ENCODE measurements at places on chromosomes 7 and 10.

GRCh38 chr10:129056734-129057689 is 410.0 kb upstream of the MGMT start:
- no peak for DNase-seq

DNA sequence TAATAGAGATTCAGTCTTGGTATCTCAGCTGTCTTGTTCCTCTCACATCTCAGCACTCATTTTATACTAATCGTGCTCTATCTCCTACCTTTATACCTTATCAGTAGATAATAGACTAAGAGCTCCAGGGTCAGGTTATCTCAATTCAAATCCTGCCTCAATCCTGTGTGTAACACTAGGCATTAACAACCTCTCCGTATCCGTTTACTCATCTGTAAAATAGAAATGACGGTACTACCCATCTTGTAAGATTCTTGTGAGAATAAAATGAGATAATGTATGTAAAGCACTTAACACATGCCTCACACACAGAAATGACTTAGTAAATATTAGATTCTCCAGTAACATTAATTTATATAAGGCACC is 622 bp upstream of the P4HA1 start:
- no peak for DNase-seq

DNA sequence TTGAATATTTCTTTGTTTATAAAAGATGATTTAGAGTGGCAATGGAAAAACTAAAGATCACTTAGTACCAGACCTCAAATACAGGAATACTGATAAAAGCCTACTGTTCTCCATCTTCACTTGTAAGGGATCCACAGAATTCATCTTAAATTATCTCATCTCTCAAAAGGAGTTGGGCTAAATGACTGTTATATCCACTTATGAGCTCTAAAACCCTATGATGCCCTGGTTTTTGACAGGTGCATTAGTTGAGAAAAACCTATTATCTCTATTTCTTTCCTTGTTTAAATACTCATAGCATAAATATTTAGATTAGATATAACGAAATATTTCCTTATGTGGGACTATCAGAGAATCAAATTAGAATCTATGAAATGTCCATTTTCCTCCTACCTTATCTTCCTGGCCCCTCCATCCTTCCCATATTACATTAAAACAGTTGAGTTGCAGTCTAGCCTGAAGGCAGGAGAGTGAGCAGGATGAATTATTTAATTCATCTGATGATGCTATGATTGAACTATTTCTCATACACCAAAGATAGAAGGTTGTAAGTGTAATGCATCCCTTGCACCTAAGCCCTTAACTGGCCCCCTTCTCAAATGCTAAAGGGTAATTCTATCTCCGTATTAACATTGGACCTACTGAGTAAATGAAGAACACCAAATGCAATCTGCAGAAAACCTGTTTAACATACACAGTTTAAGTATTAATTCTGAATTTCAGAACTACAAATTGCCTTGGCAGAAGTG is 29.7 kb downstream of the PPP3CB start:
- DNase-seq: no peak

DNA sequence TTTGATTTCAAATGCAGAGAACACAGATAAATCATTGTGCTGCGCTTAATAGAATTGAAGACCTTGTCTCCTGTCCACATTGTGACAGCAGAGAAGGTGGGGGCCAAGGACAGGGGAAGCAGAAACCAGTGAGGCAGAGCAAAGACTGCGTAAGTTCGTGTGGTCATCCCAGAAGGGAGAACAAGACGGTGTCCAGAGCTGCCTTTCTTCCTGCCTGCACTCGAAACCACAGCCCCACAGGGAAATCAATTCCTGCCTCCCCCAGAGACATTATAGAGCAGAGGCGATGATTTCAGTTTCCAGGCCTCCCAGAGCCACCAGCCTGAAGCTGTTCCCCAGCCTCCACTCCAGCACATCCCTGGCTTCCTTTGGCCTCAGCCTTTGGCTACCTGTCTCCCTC is 39.7 kb upstream of the UCN3 start:
- no peak for DNase-seq

- no peak for DNase-seq
Observed at GRCh38 chr10:95790982-95791381, 35.0 kb downstream of the ENTPD1 start.

DNA sequence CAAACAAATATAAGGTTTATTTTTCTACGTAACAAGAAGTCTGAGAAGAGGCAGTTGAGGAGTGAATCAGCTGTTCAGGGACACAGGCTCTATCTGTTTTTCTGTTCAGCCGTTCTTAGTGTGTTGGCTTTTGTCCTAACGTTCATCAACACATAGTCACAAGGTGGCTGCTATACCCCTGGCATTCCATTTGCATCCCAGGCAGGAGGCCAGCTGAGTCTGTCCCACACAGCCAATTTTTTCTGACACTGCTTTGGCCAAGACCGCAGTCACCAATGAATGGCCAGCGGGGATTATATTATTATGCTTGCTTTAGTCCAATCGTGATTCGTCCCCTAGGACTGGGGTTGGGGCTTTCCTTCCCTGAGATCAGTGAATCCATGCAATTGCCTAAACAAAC is 143.4 kb upstream of the CHST15 start:
- no peak for DNase-seq

DNA sequence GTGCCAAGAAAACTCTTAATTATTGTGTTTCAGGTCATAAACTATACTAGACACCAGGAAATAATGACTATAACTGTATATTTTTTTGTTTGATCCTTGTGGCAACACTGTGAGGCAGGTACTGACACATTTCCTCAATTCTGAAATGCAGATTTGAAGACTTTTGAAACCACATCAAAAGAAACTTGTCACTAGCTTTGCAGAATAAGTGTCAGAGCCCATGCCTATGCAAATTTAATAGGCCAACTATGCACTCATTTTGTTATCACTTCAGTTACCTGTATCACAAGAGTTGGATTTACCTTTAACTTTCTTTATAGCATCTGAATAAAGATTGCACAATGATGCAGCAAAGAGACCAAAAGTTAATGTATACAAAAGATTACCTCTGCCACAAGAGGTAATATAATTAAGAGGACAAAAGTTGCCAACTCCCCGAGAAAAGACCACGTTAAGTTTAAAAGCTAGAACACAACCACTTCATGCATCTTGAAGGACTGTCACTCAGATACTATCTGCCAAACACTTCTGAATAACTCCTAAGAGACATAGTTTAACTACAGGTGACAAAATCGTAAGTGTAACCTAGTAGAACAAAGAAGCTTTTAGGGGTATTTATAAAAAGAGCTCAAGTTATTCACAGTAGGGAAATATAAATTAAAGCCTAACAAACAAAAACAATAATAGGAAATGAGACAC is 80.5 kb downstream of the ELAPOR2 start:
- no peak for DNase-seq

GRCh38 chr10:5355594-5356301 is 9.0 kb upstream of the UCN3 start:
- DNase-seq: no peak

GRCh38 chr7:108572480-108572879 is 2.8 kb downstream of the DNAJB9 start:
- DNase-seq: no peak
